ENCODE measurements at places on chromosomes 2 and 18.
A peak's percentile ranks its signal among the peaks of the same experiment; 100 is the strongest.

- no peaks in the 10 kb centered on the region for H3K36me3 ChIP-seq
- H3K27ac ChIP-seq, result no peak overlapping the region
- no peaks in the 10 kb centered on the region for H3K27me3 ChIP-seq
These were observed 217.1 kb downstream of the SLC4A3 start for GRCh38 chr2:219844401-219845091.

DNA sequence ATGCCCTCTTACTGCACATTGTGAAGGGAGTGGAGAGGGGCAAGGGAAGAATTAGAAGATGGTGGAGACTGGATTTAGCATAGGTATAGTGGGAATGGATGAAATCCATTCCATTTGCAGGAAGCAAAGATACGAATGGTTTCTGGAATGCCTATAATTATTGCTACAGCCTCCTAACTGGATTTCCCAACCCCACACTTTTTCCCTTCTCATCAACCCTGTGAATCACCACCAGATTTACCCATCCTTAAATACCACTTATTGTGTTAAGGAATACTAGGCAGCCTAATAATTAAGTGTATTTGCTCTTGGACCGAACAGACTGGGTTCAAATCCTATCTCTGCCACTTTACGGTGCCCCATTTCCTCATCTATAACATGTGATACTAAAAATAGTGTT, 39.3 kb upstream of the CREB1 start:
- no peaks in the 10 kb centered on the region for H3K4me1 ChIP-seq
- no peak overlapping the region for H3K4me3 ChIP-seq
- H3K36me3 ChIP-seq, result no peaks in the 10 kb centered on the region
- DNase-seq, result no peak
- H3K27me3 ChIP-seq, result no peaks in the 10 kb centered on the region
- no peak overlapping the region for H3K27ac ChIP-seq

- H3K4me3 ChIP-seq, result no peak overlapping the region
- H3K27me3 ChIP-seq, result no peaks in the 10 kb centered on the region
- H3K4me1 ChIP-seq, result no peaks in the 10 kb centered on the region
- no peak for DNase-seq
- no peaks in the 10 kb centered on the region for H3K36me3 ChIP-seq
- no peak overlapping the region for H3K27ac ChIP-seq
These were observed 38.1 kb downstream of the L3MBTL4 start for GRCh38 chr18:6376433-6377229.

- no peak overlapping the region for H3K4me3 ChIP-seq
- H3K36me3 ChIP-seq, result no peaks in the 10 kb centered on the region
- H3K27ac ChIP-seq, result no peak overlapping the region
- DNase-seq, result no peak
- H3K4me1 ChIP-seq, result no peaks in the 10 kb centered on the region
- peaks cover 18% of the 10 kb centered on the region for H3K27me3 ChIP-seq
These were observed 30.8 kb upstream of the TNFAIP6 start for GRCh38 chr2:151326554-151326953.

DNA sequence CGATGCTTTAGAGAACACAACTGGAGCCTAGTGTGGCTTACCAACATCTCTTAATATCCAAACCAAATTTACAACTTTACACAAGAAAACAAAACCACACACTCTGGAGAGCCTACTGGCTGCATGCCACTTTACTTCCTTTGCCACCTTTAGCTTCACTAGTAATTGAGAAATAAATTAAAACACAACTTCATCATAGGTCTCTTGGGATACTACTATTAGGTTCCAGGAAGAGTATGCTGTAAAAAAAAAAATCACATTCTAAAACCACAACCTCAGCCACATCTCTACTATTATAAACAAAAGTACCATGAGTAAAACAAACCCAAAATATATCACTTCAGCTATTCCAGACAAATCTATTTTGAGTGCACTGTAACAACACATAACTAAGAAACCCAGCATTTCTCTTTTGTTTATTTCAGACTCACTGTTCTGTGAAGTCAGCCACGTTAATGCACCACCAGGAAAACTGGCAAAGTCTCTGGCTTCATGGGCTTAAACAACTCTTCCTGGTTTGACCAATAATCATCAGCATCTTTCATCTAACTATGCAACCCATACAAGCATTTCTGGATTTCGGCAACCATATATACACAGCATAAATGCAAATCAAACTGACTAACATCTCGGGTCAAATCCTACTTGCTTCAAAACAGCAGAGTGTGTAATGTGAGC, 59.1 kb downstream of the REV1 start:
- H3K4me3 ChIP-seq, result no peak overlapping the region
- peaks cover 22% of the 10 kb centered on the region for H3K36me3 ChIP-seq
- no peak overlapping the region for H3K27ac ChIP-seq
- H3K27me3 ChIP-seq, result no peaks in the 10 kb centered on the region
- no peak for DNase-seq

GRCh38 chr2:54081574-54081973, 33.8 kb upstream of the ACYP2 start:
- H3K27me3 ChIP-seq, result no peaks in the 10 kb centered on the region
- peaks cover 2% of the 10 kb centered on the region for H3K36me3 ChIP-seq
- peaks cover 25% of the 10 kb centered on the region for H3K4me1 ChIP-seq

GRCh38 chr2:239081622-239082021, 233.7 kb downstream of the TWIST2 start:
- no peak overlapping the region for H3K27ac ChIP-seq
- H3K27me3 ChIP-seq, result no peaks in the 10 kb centered on the region
- peaks cover 23% of the 10 kb centered on the region for H3K36me3 ChIP-seq
- H3K4me1 ChIP-seq, result no peaks in the 10 kb centered on the region
- DNase-seq, result no peak

DNA sequence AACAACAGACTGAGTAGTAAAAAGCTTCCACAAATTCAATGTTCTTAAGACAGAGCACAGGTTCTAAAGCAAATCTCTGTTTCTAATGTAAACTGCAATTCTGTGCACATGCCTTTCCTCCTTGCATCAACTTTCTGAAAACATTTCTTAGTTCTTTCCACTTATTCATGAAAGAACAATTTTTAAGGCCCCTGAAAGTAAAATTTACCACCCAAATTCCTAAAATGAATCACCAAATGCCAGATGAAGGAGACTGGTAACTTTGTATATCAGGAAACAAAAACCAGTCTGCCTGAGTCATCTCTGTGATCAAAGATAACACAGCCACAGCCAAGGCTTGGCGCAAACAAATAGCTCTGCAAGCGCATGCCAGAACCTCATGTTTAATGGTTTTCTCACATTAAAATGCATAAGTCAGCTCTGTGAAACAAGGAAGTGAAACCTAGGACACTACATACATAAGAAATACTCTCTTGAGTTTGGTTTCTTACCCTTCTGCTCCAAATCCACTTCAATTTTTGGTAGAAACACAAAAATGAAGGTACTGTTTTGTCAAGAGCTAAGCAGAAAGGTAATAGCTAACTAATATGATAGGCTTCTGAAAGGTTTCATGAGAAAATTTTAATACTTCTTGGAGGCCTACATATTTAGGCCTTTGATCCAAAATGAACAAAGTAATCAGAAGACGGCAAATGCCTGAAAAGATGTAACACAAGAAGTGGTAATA, 169.4 kb downstream of the THADA start:
- peak overlapping the region; percentile 75 for H3K27ac ChIP-seq
- DNase-seq, result peak; percentile 85
- H3K36me3 ChIP-seq, result peaks cover 52% of the 10 kb centered on the region
- H3K4me1 ChIP-seq, result peaks cover 41% of the 10 kb centered on the region
- H3K27me3 ChIP-seq, result peaks cover 3% of the 10 kb centered on the region

GRCh38 chr2:142878031-142878678, 691 bp downstream of the KYNU start:
- H3K27ac ChIP-seq, result no peak overlapping the region
- H3K36me3 ChIP-seq, result no peaks in the 10 kb centered on the region
- no peak for DNase-seq
- peaks cover 4% of the 10 kb centered on the region for H3K27me3 ChIP-seq

GRCh38 chr18:51120809-51121596, 76.5 kb downstream of the MEX3C start:
- H3K27ac ChIP-seq, result no peak overlapping the region
- H3K4me1 ChIP-seq, result no peaks in the 10 kb centered on the region
- no peaks in the 10 kb centered on the region for H3K27me3 ChIP-seq
- H3K36me3 ChIP-seq, result no peaks in the 10 kb centered on the region
- no peak for DNase-seq
- no peak overlapping the region for H3K4me3 ChIP-seq

- H3K4me1 ChIP-seq, result peaks cover 15% of the 10 kb centered on the region
- no peak for DNase-seq
- no peaks in the 10 kb centered on the region for H3K27me3 ChIP-seq
- no peak overlapping the region for H3K4me3 ChIP-seq
- no peak overlapping the region for H3K27ac ChIP-seq
These were observed 4.0 kb downstream of the PPP3R1 start for GRCh38 chr2:68248361-68248760.

- no peak for DNase-seq
- no peak overlapping the region for H3K4me3 ChIP-seq
- H3K27me3 ChIP-seq, result no peaks in the 10 kb centered on the region
- peaks cover 14% of the 10 kb centered on the region for H3K36me3 ChIP-seq
- no peak overlapping the region for H3K27ac ChIP-seq
- peaks cover 16% of the 10 kb centered on the region for H3K4me1 ChIP-seq
These were observed 198.0 kb downstream of the HDAC4 start for GRCh38 chr2:239202836-239203235.

GRCh38 chr2:179441551-179441950, 176.9 kb upstream of the SESTD1 start:
- H3K27ac ChIP-seq, result no peak overlapping the region
- H3K4me3 ChIP-seq, result no peak overlapping the region
- no peak for DNase-seq
- no peaks in the 10 kb centered on the region for H3K36me3 ChIP-seq

- no peaks in the 10 kb centered on the region for H3K36me3 ChIP-seq
- no peak overlapping the region for H3K4me3 ChIP-seq
- DNase-seq, result no peak
- peaks cover 6% of the 10 kb centered on the region for H3K27me3 ChIP-seq
- H3K4me1 ChIP-seq, result peaks cover 13% of the 10 kb centered on the region
These were observed 54.6 kb upstream of the COBLL1 start for GRCh38 chr2:164896226-164896625.

- H3K27me3 ChIP-seq, result no peaks in the 10 kb centered on the region
- no peaks in the 10 kb centered on the region for H3K4me1 ChIP-seq
- no peak overlapping the region for H3K27ac ChIP-seq
- no peaks in the 10 kb centered on the region for H3K36me3 ChIP-seq
- DNase-seq, result no peak
These were observed 510.5 kb upstream of the FSHR start for GRCh38 chr2:49664827-49665226.

GRCh38 chr2:206555721-206556120, 86.6 kb upstream of the FAM237A start:
- H3K36me3 ChIP-seq, result no peaks in the 10 kb centered on the region
- H3K4me3 ChIP-seq, result no peak overlapping the region
- peaks cover 18% of the 10 kb centered on the region for H3K27me3 ChIP-seq

DNA sequence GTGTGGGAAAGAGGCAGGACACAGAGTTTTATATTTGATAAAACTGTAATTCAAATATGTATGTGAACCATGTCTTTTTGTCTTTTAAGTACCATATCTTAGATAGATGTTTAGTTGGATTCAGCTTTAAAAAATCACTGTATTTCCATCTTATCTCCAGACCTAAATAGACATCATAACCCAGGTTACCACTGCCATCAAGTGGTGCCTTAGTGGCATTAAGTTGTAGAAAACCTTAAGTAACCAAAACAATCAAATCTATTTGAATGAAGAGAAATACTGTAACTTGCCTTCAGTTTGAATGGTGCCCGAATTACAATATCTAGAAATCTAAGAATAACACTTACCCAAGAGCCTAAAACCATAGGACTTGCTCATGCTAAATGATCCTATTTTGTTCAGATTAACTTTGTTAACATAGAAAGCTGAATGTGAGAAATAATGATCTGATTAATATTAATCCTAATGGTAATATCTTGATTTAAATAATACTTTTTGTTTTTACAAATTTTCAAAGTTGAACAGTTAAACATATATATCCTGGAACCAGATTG, 92.5 kb upstream of the MAP2 start:
- no peak for DNase-seq
- H3K27me3 ChIP-seq, result no peaks in the 10 kb centered on the region
- no peaks in the 10 kb centered on the region for H3K4me1 ChIP-seq
- no peaks in the 10 kb centered on the region for H3K36me3 ChIP-seq

GRCh38 chr18:11177382-11177781, 28.0 kb upstream of the PIEZO2 start:
- H3K36me3 ChIP-seq, result no peaks in the 10 kb centered on the region
- no peaks in the 10 kb centered on the region for H3K4me1 ChIP-seq
- no peak for DNase-seq
- no peaks in the 10 kb centered on the region for H3K27me3 ChIP-seq
- no peak overlapping the region for H3K4me3 ChIP-seq

- peaks cover 2% of the 10 kb centered on the region for H3K36me3 ChIP-seq
- H3K4me1 ChIP-seq, result no peaks in the 10 kb centered on the region
These were observed 6.6 kb downstream of the NTSR2 start for GRCh38 chr2:11663427-11663826.

DNA sequence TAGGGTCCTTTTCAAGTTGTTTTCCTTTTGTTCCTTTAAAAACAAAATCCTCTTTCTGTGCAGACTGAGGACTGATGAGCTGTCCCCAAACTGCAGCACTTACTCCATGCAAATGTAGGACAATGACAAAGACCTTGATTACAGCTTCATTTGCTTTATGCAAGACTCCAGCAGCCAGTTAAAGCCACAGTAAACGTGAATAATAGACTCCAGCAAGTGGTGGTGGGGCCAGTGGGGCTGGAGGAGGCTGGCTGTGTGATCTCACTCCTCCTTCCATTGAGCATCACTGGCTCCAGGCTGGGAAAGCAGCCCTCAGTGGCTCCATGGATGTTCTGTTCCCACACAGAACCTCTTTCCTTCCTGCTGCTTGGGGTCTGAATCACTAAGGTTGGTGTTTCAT, 306.0 kb upstream of the CELF4 start:
- no peak for DNase-seq
- H3K36me3 ChIP-seq, result no peaks in the 10 kb centered on the region
- H3K4me3 ChIP-seq, result no peak overlapping the region
- no peaks in the 10 kb centered on the region for H3K27me3 ChIP-seq
- no peaks in the 10 kb centered on the region for H3K4me1 ChIP-seq
- no peak overlapping the region for H3K27ac ChIP-seq

GRCh38 chr2:238286551-238286950, 1.9 kb downstream of the PER2 start:
- no peak overlapping the region for H3K4me3 ChIP-seq
- H3K36me3 ChIP-seq, result no peaks in the 10 kb centered on the region
- no peak overlapping the region for H3K27ac ChIP-seq

DNA sequence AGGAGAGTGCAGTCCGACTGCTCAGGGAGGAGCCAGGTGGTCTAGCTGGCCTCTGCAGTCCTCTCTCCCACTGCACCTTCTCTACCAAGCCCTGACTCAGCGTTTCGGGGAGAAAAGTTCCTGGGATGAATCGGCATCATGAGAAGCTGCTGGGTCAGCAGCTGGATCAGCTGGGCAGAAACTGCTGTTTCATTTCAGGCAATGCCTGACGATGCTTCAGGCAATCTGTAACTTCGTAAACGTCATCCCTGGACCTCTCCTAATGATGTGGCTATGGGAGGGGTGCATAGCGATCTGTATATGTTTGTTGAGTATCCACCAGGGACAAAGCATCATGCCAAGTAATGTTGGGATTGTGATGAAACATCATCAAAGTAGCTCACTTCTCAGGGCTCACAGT, 20.7 kb downstream of the LIPG start:
- H3K36me3 ChIP-seq, result no peaks in the 10 kb centered on the region
- no peak overlapping the region for H3K27ac ChIP-seq
- peaks cover 12% of the 10 kb centered on the region for H3K27me3 ChIP-seq
- H3K4me1 ChIP-seq, result no peaks in the 10 kb centered on the region
